Suppressor macrophage (primary cell): ENCODE measurements at places on chromosomes 2 and 18.

GRCh38 chr2:127365211-127365643, 22.5 kb downstream of the MAP3K2 start:
- DNase-seq, result no peak

DNA sequence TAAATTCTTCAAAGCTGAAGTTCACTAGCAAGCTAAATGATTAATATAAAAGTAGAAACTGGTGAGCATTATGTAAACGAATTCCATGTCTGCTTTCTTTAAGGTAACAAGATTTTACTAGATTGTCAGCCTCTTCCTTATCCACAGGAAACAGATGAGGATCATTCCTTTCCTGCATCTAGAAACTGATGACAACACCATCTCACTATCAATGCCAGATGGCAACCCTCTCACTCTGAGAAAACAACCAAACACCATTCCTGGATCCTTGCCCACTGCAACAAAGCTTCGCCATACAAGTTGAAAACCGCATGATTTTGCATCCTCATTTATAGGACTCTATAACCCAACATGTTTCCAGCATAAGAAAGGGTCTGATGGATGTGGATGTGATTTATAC, 122.9 kb downstream of the ZNF521 start:
- no peak for DNase-seq

- DNase-seq, result peak; percentile 11
Observed at GRCh38 chr2:217521820-217522219, 481.0 kb downstream of the TNS1 start.

DNA sequence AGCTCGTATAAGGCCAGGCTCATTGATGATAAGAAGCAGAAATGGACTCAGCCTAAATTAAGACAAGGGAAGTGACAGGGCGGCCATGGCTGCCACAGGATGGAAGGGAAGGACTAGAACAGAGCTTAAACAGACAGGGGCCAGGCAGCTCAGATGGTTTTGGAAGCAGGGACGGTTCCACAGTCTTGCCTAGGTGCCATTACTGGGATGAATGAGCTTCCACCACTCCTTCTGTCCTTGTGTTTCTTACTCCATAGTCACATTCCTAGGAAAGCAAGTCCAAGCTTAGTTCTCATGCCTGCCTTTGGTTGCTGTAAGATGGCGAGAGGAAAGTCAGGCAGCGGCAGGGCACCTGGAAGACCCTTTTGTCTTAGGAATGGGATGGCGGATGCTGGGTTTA, 11.9 kb downstream of the GNLY start:
- DNase-seq, result no peak

DNA sequence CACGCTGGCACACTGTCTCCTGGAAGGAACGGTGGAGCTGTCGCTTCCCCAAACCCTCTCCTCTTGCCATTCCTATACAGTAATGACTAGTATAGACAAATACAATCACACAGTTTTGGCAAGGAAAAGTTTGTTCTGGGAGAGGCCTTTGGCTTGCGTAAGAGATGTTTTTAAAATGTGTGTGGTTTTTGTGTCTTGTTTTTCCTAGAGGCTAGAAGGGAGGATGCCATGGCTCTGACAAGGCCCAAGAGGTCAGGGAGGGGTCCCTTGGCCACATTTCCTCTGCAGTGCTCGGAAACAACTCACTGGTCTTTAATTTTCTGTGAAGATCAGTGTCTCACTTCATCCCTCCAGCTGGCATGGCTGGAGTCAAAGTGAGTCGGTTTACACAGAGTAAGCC, 195.9 kb downstream of the SH3RF3 start:
- DNase-seq, result no peak

DNA sequence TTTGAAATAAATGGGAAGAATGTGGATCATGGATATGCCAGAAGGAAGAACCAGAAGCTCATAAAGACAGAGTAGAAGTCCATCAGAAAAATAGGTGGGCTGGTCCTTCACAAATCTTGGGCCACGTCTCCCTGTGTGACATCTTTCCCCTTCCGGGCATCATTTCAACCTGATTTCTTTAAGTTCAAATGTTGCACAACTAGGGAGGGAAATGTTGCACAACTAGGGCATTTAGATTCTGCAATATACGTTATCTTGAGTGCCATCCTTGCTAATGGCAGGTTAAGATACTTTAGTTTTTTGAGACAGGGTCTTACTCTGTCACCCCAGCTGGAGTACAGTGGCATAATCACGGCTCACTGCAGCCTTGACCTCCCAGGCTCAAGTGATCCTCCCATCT, 129.6 kb downstream of the CERS6 start:
- no peak for DNase-seq

DNA sequence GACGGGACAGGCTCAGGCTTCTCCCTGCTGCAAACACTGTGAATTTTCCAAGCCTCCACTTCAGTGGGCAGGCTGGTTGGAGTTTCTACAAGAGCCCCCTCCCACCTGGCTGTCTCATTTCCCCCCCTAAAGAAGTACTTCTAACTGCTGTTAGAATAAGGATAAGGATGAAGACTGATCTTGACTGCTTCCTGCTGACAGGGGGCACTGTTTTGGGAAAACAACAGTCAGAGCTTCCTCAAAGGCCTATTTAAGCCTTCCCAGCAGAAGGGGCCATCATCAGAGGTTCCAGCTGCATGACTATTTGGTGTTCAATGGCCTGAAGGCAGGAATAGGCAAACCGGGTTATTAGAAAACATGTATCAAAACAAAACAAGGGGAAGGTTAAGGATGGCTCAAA, 1162.8 kb downstream of the DSC3 start:
- no peak for DNase-seq

DNA sequence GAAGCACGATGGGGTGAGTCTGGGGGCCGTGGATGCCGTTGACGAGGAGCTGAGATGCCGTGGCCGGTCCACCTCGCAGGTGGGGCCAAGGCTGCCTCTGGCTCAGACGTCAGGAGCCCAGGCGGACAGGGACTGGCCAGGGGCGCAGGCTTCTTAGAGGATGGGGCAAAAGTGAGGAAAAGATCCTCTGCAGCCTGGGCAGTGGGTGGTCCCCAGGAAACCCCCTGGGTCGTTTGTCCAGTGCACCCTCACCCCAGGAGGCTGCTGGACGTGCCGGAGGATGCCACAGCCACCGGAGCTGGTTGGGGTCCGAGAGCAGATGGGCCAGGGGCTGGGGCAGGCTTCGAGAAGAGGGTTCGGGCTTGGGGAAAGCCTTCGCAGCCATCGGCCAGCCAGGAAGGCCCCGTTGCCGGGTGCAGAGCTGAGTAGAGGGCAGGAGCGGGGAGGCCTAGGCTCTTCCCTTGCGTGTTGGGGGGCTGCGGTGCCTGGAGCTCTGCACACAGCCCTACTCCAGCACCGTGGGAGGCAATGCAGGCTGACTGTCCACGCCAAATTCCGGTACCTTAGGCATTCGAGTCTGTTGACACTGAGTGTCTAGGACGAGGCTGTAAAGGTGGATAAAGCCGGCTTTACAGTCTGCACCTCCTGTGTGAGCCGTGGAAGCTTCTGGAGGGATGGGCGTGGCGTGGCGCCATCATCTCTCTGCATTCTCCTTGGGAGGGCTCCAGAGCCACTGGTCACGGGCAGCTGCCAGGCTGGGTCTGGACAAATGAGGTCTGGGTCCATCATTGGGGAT, 18.8 kb downstream of the GPC1 start:
- DNase-seq, result no peak

DNA sequence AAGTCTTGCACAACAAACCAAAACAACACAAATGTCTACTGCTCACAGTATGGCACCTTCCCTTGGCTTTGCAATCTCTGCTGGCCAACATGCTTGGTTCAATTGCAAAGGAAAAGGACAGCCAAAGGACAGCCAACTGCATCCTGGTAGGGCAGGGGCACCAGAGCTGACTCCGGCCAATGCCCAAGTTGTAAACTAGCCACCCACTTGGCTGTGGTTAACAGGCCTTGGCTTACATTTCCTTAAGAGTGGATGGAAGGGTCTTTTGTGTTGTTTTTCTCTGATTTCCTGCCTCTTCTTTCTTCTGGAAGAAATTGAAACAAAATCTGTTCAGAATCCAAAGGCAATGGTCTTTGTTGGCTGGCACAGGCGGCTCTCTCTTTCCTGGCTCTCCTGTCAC, 119.1 kb upstream of the TRIB2 start:
- DNase-seq, result no peak

DNA sequence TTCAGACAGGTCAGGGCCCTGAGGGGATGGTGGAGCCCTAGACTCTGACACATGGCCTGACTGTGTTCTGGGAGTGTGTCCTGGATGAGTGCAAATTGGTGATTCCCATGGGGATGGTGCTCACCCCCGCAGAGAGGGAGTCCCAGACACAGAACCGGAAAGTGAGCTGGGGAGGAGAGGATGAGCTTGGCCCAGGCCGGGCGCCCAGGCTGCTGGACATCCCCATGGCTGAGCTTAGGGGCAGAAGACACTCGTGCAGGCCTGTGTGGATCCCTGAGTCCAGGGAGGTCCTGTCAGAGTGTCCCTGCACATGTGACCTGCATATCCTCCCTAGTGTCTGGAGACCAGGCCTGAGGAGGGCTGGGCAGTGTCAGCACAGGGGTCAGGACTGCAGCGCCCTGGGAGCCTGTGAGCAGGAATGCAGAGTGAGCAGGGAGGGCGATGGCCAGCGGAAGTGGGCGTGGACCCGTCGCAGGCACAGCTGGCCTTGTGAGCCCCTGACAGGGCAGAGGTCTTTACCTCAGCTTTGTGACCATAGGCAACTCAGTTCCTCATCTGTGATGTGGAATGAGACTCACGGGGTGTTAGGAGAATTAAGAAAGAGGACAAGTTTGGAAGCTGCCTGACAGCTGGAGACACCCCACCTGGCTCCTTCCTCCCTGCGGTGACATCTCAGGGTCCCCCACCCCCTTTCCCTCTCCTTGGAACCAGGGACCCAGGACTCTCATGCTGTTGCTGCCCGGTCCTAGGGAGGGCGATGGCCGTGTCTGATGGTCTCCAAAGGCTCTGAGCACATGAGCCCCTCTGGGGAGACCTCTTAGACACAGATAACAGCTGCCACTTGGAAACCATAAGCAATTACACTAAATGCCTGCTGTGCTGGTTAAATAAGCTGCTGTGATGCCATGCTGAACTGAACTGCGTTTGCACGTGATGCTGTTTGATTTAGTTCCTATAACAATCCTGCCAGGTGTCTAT, 62.6 kb upstream of the HS6ST1 start:
- DNase-seq, result no peak

- peak; percentile 53 for DNase-seq
Observed at GRCh38 chr2:36618381-36618780, 20.4 kb upstream of the FEZ2 start.

DNA sequence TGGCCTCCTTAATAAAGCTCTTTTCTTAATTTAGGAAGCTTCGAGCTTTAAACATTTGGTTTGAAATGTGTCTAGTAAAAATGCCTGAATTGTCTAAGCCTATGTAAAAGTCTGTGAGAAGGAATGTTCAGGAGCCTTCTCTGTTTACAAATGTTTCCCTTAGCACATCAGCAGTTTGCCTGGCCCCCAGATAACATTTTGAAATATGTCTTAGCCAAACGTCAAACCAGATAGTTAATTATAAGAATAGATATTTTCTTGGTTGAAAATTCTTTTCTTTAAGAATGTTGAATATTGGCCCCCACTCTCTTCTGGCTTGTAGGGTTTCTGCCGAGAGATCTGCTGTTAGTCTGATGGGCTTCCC, 498.6 kb downstream of the CCDC85A start:
- DNase-seq, result no peak

DNA sequence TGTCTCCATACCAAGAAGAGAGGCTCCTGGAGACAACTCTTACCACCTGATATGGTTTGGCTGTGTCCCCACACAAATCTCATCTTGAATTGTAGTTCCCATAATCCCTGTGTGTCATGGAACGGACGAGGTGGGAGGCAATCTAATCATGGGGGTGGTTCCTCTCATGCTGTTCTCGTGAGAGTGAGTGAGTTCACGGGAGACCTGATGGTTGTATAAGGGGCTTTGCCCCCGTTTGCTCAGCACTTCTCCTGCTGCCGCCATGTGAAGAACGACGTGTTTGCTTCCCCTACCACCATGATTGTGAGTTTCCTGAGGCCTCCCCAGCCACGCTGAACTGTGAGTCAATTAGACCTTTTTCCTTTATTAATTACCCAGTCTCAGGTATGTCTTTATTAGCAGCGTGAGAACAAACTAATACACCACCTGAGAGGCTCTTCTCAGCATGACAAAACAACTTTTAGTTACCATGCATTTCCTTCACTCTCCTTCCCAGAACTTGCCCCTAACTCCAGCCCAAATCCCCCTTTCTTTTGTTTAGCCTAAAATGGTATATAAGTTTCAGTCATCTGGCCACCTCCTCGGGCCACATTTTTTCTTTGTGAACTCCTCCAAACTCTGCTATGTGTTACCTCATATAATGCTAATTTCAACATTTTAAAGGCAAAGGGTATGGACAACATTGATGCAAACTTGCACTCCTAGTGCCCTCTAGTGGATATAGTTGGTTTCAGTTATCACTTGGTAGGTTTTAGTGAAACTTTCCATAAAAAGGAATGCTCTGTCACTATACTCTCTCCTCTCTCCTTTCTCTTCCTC, 58.6 kb upstream of the SLC25A52 start:
- peak; percentile 89 for DNase-seq

GRCh38 chr2:181851726-181852125, 39.8 kb upstream of the ITPRID2 start:
- DNase-seq, result no peak

GRCh38 chr18:489244-490023, 11.1 kb downstream of the COLEC12 start:
- peak; percentile 47 for DNase-seq

DNA sequence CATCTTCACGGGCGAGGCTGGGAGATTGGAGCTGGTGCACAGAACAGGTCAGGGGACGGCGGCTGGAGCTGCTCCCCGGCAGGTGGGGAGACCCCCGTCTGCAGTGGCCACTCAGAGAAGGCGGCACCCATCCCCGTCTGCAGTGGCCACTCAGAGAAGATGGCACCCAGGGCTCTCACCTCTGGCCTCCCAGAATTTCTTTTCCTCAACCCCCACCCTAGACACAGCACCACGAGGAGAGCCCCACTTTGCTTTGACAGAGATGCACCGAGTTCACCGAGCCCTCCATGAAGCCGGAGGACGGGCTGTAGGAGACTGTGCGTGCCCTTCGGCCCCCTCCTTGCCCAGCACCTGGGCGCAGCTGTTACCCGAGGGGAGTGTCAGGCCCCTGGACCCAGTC, 201.6 kb upstream of the SALL3 start:
- no peak for DNase-seq

DNA sequence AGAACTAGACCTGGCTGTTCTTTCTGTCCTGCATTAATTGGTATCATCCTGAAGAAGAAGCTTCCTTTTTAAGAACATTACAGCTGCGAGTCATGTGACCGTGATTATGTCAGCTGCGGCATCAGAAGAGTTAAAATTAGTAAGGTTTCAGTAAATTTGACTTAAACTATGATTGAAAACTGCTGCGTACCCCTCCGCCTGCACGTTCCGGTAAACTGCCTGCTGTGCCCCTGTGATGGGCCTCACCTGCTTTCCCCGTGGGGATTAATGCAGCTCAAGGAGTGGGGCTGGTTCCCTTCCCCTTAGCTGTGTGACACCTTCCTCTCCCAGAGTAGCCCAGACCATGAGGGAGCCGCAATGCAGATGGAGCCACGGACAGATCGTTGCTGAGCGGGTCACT, 36.1 kb upstream of the MYO3B start:
- DNase-seq, result no peak

- no peak for DNase-seq
Observed at GRCh38 chr2:236001854-236002253, 166.3 kb downstream of the GBX2 start.
